GM23248 (cell line): ENCODE measurements at places on chromosomes 7 and 10. TPM values are rescaled to one million over a fixed set of nuclear protein-coding genes. Genes with fewer than 3 reads are reported as not detected.

DNA sequence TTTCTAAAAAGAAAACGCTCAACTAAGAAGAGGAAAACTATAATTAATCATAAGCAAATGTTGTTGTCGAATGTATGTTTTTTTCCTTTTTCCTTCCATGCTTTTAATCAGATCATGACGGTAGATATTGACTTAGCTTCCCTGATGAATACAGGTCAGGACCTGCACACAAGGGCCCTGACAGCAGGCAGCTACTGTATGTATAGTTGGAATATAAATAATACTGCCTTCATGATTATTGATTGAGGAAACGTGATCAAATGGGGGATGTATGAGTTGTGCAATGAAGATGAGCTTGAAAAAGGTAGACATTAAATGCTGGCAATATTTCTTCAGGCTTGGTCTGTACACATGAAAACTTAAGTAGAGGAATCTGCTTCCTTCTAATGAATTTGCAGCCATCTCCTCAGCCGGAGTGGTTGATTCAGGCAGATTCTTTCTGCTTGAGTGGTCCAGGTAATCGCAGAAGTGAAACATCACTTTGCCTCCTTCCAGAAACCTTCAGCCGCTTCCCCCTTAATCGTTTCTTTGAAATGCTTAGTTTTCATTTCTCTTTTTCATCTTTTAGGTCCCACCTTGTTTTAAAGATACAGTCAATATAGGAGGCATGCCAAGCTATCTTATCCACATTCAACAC lies 656.5 kb downstream of the SDK1 start:
- DNase-seq: no peak

DNA sequence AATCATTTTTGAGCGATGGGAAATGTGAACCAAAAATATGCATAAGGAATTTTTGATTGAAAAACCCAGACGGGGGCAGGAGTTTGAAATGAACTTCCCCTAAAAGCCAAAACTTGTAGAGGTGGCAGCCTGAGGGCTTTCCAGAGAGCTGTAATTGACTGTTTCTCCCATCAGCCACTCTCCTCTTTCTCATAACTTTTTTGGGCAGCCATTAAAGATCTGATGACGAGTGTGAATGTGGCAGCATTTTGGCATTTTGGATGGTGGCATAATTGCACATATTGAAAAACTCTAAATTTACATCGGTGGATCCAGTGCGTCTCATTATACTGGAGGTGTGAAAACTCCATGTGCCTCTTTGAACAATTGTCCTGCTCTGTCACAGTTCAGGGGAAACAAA lies 159.0 kb downstream of the CUX1 start:
- no peak for DNase-seq

GRCh38 chr7:9709216-9709615 lies 1264.5 kb upstream of the PHF14 start:
- no peak for DNase-seq

DNA sequence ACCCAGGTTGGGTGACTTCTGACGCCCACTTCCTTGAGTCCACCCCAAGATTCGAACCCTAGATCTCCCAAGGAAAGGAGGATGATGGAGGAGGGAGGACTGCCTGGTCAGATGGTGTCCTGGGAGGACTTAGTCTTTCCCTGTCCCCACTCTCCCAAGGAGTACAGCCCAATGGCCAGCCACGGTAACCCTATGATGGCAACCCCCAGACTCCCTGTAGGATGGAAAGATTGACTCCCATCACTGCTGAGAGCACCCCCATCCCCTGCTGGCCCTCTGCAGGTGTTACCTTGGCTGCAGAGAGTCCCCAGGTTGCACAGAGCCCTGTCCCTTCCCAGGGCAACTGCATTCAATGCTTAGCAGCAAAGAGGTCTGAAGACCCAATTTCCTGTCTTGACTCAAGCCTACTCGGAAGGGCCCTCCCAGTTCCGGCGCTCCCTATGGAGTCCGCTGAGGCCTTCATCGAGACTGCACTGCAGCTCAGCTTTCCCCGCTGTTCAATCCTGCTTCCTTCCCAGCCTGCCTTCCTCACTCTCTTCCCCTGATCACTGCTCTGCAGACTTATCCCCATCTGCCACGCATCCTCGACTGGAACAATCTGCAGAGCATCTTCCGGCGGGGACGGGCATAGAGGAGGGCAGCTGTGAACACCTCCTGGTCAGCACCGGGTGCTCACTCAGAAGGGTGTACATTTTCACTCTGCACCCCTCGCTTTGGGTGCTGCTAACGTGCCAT lies 50.8 kb upstream of the OCM2 start:
- DNase-seq: no peak

GRCh38 chr10:79928028-79928583 lies 20.8 kb downstream of the SFTPD start:
- DNase-seq: no peak

- peak; percentile 82 for DNase-seq
Measured at GRCh38 chr10:46787321-46787615, 124.0 kb upstream of the PTPN20 start.

DNA sequence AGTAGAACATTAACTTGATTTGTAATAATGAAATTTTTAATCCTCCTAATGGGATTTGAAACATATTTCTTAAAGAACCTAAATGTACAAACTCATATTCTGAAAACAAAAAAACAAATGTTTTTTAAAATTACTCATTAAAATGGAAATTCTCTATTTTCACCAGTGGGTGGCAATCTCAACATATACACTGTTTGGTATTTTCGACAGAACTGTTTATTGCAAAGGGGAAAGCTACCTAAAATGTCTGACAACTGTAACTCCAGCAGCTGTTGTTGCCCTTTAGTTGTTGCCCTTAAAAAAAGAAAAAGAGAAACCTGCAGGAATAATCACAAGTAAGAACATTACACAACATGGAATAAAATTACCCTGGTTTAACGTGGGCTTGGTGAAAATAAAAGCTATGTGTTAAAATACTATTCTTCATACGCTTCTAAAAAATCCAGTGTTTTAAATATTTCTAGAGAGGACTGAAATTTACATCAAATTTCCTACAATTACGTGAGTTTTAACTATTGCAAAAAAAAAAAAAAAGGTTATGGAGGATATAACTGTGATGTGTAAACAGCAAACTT lies 54.5 kb downstream of the COL1A2 start:
- peak; percentile 74 for DNase-seq

DNA sequence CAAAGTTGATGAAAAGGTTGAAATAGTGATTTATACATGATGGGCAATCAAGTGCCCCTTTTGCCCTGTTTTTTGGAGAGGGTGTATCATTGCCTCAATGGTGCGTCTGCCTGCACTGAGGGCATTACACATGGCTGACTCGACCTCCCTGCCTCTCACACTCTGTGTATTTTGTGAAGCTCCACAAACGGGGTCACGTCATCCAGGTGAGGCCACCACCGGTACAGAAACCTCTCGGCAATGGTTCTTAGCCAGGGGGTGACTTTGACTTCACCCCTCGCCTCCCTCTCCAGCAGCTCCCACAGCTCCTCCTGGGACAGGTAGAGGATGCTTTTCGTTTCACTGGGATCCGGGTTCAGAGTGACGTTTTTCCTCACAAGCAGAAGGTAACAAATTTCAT lies 6.3 kb downstream of the IDI2 start:
- no peak for DNase-seq

DNA sequence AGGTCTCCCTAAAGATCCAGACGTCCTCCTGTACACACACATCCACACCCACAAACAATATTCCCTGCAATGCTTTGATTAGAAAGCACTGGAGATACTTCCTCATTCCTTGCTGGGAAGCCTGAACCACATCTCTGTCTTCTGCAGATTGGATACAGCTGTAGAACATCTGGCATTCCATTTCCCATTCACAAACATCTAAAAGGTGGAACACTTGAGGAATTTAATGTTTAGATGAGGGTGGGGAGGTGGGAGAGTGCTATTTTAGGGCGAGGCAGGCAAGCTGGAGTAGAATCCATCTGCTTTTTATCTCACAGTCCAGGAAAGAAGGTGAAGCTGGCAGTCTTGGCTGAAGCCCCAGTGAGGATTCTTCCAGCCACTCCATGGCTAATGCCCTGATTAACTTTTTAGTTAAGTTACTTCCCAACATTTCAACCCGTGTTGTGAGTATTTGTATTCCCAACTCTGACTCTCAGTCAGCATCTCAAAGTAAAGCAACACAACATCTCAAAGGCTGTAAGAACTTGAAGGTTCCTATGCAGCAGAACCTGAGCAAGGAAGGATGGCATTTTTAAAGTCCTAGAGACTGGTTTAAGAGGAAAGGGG lies 46.1 kb downstream of the CYTH3 start:
- DNase-seq: peak; percentile 72

- DNase-seq: peak; percentile 64
Measured at GRCh38 chr7:119935418-119936025, 337.5 kb upstream of the KCND2 start.

- DNase-seq: no peak
Measured at GRCh38 chr10:70247360-70247759, 14.1 kb upstream of the PPA1 start.

GRCh38 chr10:96614515-96614914 lies 27.7 kb upstream of the TM9SF3 start:
- peak; percentile 91 for DNase-seq

GRCh38 chr7:128112781-128113221 lies 81.6 kb upstream of the LRRC4 start:
- no peak for DNase-seq

DNA sequence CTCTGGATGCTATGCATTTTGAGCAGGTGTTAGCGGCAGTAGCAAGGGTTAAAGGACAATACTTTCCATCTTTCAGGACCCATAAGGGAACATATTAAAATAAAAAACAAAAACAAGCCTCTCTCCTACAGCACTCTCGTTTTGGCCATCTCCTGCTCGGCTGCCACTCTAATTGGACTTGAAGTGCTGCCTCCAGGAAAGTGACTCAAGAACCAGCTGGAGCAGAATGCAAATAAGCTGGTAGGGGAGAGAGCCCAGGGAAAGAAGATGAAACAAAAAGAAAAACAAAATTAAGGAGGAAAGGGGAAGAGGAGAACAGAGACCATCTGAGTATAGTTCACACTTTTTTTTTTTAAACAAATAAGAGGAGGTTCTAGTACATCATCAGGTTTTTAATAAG lies 65.6 kb downstream of the HBP1 start:
- DNase-seq: no peak

DNA sequence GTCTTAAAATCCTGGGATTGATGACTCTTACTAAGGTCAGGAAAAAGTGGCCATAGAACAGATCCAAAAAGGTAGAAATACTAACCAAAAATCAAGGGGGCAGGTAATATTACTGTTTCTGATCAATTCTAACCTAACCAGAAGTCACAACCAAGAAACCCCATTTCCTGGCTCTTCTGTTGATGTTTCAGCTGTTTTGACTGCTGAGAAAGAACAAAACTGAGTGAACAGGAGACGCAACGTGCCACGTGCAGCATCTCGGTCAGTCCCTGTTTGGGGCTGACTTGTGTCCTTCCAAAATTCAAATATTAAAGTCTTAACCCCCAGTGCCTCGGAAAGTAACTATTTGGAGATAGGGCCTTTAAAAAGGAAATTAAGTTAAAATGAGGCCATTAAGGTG lies 56.8 kb downstream of the JAZF1 start:
- DNase-seq: no peak

DNA sequence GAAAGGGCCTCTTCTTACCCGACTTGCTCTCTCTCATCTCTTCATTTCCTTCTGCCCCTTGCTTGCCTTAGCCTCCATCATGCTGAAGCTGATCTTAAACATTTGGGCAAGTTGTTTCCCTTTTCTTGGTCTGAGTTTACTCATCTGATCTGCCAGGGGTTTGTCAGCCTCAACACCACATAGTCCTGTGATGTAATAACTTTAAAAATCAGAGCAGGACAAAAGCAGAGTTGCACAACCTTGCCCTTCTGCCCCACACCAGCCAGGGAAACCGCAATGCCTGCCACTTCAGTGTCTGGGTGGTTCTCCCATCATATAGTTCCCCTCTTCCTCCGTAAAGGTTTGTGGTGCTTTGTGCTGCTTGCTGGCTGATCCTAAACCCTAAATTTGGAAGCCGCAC lies 9.9 kb upstream of the LIPM start:
- DNase-seq: peak; percentile 64

DNA sequence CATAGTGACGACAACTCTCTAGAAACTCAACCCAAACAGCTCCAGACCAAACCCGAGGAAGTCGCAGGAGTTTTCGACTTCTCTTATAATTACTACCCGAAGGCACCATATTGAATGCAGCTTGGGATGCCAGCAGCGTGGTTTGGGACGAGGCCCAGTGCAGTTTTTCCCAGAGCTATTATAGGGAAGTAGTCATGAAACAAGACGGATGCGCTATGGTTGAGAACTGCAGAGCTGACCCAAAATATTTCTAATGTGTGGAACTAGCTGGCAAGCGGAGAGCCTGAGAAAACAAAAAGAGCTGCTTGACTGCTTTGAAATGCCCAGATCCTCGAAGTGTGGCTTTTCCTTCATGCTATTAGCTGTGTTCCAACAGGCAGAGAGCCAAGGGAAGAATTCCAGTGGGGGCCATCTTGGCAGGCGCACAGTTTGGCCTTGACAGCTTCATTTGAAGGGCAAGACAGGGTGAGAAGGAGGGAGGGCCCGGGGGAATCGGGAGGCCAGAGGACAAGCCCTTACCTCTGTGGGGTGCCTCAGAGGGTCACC lies 122.7 kb downstream of the CUL2 start:
- peak; percentile 66 for DNase-seq

- no peak for DNase-seq
Measured at GRCh38 chr7:22142572-22142971, 196.9 kb upstream of the CDCA7L start.

- peak; percentile 90 for DNase-seq
Measured at GRCh38 chr10:79241990-79242619, 105.2 kb upstream of the PPIF start.

- no peak for DNase-seq
Measured at GRCh38 chr10:131260031-131260430, 51.5 kb downstream of the TCERG1L start.

DNA sequence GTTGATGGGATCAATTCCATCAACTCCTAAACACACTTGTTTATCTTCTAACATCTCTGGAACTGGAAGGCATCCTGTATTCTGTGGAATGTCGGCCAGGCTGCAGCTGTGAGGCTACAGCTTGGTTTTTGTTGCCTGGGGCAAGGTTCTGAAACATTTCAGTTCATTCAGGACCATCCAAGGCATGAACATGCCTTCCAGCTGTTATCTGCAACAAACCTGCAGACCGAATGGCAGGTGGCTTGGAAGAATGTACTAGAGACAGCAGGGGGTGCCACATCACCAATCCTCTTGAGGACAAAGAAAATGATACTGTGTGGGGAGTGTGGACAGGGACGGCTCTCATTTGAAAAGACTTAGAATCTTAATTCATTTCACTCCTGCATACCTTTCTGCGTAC lies 12.4 kb downstream of the PAPOLB start:
- peak; percentile 16 for DNase-seq

ZNF804B gene
- not detected in 2 replicates for total RNA-seq

GPER1 gene
- total RNA-seq: 3.4 and 6.7 TPM in 2 replicates

SPDYE6 gene
- not detected in 2 replicates for total RNA-seq

TIMM23 gene
- total RNA-seq: 75.2 and 104 TPM in 2 replicates

ZNF365 gene
- 0.86 and 2.4 TPM in 2 replicates for total RNA-seq

UNC5B gene
- 6.4 and 6.5 TPM in 2 replicates for total RNA-seq

ADARB2 gene
- not detected in 2 replicates for total RNA-seq
